ENCODE measurements at places on chromosomes 3 and 15.

DNA sequence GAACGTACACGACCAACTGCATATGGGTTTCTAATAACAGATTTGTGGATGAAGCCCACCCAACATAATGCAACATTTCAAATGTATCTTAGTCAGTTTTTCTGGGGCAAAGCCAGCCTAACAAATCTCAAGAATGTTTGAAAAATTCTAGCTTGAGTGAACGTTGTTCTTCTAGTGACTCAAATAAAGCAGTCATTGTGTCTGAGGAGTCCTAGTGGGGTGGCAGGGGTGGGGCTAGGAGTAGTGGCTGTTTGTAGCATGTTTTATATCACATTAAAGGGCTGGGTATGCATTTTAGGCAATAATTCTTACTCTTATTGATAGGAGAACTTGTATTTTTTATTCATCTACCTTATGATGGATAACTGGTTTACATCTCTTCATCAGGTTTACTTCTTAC, 6.0 kb downstream of the B3GNT5 start:
- no peak for DNase-seq

DNA sequence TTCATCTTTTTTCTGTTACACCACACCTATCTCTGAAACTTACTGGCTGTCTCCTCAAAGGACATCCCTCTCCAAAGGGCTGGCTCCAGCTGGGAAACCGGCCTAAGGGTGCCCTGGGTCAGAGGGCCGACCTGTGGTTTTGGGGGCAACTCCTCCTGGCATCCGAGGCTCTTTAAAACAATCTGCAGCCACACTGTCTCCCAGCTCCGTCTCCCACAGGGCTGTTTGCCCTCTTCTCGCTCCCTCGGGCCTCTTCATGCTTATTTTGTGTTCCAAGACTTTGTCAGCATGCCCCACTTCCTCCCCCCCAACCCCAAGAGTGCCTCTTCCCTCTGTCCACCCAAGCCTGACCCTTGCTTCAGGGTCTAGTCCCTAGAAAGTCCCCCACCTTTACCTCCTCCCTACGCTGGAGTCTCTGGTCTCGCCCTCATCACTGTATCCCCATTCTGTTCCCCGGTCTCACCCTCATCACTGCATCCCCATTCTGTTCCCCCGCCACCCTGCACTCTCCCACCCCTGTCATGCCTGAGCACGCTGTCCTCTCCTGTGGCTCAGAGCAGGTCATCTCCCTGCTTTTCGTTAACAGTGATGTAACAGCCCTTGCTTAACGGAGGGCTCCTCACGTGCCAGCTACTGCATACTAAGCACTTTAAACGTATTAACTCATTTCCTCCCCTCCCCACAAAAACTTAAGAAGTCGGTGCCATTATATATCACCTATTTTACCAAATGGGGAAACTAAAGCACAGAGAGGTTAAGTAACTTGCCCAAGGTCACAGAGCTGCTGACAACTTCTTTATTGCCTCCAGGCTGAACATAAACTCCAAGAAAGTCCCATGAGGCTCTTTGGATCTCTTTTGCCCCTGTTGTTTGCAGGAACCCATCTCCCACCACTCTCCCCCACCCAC, 1.1 kb upstream of the CSK start:
- DNase-seq: no peak

DNA sequence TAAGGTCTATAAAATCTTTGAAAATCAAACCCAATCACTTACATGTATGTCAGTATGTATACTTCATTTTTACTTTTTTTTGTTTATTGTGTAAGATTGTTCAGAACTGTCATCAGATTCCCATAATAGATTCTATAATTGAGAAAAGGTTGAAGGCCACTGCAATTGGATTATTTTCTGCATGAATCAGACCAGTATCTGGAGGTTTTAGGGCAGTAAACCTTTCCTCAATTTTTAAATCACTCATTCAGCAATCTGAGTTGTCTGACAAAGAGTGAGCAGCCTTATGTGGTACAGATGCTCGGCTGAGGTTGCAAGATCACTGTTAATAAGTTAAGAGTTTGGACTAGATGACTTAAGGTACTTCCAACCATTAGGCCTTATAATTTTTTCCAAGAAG, 96.0 kb downstream of the TP63 start:
- DNase-seq: no peak

DNA sequence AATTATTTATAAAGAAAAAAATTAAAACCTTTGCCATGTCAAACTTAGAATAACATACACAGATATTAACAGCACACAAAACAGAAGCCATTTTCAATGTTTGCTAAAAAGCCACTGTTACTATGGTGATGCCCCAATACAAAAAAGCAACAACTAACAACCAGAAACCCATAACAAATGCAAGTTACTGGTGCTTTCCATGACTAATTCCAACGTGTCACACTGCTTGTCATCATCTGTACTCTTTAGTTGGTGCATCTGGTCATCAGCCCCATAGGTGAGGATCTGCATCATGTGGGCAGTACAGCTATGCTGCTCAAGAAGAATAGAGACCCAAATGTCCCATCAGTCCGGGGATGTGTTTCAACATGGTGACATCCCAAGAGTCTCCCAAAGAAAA, 52.8 kb downstream of the ATP8B4 start:
- peak; percentile 15 for DNase-seq
